Urinary bladder (tissue), 4 donors: ENCODE measurements at places on chromosomes 7 and 10. TPM values are rescaled to one million over a fixed set of nuclear protein-coding genes. Genes with fewer than 3 reads are reported as not detected.

DNA sequence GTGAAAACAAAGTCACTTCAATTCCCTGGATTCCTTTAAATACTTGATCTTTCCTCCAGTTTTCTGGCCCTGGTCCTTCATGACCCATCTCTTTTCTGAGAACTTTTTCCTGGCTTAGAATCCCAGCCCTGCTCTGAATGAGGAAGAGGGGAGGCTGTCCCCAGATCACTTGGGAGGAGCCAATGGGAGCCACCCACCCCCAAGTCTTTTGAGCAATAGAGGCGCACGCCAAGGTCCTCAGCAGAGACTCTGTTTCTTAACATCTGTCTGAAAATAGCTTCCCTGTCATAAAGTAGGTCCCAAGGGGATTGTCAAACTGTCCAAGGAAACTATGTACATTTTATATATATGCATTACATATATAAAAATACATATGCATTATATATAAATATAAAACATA lies 126.8 kb downstream of the ADRA2A start:
- DNase-seq = no peak

DNA sequence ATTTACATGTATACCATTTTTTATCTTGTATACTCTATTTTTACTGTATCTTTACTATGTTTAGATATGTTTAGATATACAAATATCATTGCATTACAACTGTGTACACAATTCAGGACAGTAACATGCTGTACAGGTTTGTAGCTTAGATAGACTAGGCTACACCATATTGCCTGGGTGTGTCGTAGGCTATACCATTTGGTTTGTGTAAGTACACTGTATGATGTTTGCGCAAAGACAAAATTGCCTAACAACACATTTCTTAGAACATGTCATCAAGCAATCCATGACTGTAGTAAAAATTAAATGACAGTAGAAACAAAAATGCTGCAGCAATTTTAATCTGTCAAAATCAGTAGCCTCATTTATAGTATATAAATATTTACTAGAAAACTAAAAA lies 812.2 kb downstream of the GRM8 start:
- no peak for DNase-seq

DNA sequence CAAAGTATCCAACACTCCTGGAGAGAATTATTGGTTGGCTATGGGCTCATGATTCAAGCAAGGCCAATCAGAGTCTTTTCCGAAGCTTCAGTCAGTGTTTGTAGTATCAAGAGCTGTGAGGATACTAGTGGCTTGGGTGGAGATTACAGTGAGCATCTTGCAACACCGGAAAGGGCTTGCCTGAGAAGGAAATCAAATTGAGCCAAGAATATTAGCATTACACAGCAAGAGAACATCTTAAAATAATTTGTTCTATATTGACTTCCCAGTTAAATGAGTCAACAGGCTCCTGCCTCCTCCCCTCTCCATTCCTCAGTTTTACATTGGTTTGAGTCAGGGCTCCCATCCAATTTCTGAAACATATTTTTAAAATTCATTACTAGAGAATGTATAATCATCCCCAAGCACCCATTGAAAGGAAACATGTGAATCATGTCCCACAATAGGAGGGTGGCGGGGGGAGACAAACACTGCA lies 127.4 kb downstream of the ELAPOR2 start:
- no peak for DNase-seq

- DNase-seq = no peak
Measured at GRCh38 chr7:143492799-143493739, 15.4 kb downstream of the TAS2R41 start.

- no peak for DNase-seq
Measured at GRCh38 chr10:78312197-78313047, 278.8 kb downstream of the RPS24 start.

DNA sequence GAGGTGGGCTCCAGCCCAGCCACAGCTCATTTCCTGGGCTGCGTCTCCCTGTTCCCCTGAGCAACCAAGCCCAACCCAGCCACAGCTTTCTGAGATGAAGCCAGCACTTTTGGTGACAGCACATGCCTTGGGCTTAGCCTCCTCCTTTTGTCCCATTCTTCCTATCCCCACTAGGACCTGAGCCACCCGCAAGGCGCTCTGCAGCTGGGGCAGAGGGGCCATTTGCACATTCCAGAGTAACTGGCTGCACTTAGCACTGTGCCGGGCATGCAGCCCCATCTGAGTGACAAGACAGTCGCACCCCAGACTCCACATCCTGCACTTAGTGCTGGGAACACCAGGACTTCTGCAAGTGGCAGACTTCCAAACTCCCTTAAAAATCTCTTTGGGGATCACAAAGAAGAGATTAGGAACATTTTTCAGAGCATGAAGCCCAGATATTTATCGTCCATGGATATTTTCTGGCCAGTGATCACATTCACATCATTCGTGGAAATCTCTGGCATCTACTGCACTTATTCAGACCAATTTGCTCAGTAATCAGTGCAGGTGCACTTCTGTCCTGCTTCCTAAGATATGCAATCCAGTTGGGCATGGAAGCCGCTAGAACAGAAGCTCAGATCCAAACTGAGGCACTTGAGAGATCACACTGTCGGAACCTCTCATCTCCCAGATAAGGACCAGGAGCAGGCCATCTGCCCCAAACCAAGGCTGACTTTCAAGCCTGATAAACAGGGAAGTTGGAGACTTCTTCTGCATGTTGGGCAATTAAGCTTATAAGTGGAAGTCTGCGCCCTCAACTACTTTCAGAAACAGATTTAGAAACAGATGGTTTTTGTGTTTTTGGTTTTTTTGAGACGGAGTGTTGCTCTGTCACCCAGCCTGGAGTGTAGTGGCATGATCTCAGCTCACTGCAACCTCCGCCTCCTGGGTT lies 26.4 kb downstream of the CHST15 start:
- no peak for DNase-seq

DNA sequence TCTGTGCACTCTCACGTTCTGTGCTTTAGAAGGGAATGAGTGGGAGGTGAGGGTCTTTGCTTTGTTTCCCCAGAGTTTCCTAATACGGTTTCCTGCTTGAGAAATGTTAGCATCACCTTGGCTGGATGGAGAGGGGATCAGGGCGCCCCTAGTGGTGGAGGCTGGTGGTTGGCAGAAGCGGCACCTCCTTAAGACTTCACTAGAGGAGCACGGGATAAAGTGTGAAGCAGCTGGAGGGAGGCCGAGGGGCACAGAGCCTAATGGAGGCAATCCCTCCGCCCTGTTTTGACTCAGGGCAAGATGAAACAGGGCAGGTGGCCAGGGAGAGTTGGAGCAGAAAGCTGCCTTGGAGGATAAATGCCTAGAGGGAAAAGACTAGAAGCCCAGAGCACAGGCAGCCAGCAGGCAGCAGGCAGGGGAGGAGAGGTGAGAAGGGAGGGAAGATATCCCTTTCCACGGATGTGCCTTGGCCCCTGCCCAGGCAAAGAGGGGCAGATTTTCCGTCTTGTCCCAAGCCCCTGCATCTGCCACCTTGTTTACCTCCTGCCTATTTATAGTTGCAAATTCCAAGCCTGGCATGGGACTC lies 56.0 kb upstream of the BTRC start:
- DNase-seq = no peak

- no peak for DNase-seq
Measured at GRCh38 chr10:72587568-72587967, 38.3 kb downstream of the MICU1 start.

DNA sequence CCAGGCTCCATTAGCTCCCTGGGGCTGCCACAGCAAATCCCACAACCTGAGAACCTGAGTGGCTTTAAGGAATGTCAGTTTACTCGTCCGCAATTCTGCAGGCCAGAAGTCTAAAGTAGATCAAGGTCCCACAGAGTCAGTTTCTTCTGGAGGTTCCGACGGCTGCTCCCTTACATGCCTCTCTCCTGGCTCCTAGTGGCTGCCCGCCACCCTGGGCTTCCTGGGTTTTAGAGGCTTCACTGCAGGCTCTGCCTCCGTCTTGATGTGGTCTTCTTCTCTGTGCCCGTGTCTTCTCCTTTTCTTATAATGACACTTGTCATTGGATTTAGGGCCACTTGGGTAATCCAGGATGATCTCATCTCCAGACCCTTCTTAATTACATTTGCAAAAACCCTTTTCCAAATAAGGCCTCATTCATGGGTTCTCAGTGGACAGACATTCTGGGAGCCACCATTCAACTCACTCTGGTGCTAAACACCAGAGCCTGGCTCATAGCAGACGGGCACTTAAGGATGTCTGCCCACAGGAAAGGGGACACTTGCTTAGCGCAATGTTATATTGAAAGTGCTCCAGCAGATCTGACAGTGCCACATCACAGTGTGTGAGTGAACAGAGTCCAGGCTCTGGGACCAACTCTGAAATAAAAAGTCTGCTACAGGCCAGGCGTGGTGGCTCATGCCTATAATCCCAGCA lies 77.6 kb downstream of the VWC2 start:
- DNase-seq = no peak

DNA sequence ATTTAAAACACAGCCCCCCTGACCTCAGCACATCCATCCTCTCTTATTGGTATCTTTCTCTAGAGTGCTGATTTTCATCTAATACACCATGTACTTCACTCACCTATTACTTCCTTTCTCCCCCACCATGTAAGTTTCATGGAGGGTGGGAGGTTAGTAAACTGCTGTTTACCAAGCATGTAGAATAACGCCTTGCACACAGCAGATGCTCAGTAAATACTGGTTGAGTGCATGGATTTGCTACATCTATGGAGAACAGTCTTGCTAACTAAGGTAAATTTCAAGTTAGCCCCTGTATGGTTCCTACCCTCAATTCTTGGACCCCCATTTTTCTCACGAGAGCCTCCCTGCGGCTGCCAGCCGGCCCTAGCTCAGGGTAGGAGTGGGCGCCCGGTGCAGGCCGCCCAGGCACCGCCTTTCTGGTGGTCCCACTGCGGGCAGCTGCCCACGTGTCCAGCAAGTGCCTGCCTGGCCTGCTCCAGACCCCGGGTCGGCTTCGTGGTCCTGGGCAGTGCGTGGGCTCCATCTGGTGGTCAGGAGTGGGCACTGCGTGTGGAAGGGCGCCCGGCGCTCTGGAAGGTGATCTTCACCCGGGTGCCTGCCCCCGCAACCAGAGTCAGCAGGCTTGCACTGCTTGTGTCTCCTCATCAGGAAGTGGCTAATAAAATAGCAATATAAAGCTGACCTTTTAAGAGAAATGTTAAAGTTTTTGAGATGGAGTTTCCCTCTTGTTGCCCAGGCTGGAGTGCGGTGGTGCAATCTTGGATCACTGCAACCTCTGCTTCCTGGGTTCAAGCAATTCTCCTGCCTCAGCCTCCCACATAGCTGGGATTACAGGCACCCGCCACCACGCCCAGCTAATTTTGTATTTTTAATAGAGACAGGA lies 63.4 kb upstream of the DNAJB6 start:
- no peak for DNase-seq

DNA sequence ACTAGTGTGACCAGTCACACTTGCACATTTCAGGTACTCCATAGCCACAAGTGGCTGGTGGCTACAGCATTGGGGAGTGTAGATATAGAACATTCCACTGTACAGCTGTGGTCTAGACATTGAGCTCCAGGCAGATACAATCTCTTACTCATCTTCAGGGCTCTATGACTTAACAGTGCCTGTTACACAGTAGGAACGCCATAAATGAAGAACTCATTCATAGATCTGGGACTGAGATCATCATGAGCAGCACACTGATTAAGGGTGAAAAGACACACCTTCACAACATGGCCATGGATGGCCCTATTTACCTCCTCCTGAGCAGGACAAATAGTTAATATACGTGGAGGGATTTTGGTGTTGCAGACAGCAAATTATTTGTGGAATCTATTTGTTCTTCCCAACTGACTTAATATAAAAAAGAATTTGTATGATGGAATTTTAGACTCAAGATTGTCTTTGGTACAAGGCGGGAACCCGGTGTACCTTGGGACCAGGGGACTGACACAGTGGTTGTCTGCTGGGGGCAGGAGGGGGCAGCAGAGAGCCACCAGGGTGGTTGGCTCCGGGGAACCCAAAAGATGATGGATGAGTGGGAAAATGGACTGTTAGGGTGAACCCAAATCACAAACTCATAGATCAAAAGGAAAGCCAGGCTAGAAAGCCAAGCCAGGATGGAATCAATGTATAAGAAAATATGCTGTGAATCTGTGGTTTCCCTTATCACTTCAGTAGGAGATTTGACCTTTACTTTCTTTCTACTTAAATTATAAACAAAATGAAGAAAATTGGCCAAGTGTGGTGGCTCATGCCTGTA lies 24.3 kb upstream of the CPA2 start:
- DNase-seq = no peak

- DNase-seq = no peak
Measured at GRCh38 chr7:117667456-117667855, 187.6 kb downstream of the CFTR start.

DNA sequence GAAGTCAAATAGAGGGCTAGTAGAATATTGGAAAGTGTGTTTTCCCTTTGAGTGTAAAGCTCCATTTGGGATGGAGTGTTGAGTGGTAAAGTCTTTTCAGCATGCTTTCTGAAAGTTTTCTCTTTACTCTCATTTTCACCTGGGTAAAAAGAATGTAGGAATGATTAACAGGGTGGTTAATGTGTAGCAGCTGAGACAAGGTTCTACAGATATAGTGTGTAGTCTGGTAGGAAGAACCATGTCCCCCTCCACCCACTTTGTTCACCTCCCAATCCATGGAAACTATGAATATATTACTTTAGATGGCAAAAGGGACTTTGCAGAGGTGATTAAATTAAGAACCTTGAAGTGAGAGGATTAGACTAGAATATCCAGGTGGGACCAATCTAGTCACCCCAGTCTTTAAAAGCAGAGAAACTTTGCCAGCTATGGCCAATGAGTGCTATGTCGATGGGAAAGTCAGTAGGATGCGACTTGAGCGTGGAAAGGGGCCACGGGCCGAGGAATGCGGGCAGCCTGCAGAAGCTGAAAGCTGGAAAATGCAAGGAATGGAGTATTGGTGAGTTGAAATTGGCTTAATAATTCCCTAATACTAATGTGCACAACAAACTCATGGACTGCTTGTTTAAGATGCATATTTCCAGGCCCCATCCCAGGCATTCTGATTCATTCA lies 166.3 kb upstream of the AHR start:
- no peak for DNase-seq

DNA sequence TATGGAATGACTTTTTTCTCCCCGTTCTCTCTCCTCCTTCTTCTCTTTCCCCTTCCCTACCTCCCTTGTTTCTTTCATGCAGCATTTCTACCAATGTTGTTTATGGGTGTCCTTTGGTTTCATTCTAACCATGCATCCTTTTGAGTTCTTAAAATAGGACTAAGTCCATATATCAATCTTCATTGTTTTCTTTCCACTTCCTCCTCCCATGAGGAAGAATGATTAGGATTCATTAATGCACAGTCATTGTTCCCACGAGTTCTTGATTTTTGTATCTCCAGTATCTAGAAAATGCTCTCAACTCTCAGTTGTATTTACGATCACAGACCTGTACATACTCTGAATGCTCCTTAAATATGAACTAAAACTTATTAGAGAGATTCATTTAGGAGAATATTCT lies 153.3 kb downstream of the LRRC4 start:
- no peak for DNase-seq

The ANXA8L1 gene
- total RNA-seq = 9.1 TPM

The MYH16 gene
- total RNA-seq = not detected

The FAM24B gene
- 2.4 TPM for total RNA-seq
